ENCODE measurements at places on chromosomes 16 and 17. TPM values are rescaled to one million over a fixed set of nuclear protein-coding genes. Genes with fewer than 3 reads are reported as not detected.
A peak's percentile ranks its signal among the peaks of the same experiment; 100 is the strongest.

DNA sequence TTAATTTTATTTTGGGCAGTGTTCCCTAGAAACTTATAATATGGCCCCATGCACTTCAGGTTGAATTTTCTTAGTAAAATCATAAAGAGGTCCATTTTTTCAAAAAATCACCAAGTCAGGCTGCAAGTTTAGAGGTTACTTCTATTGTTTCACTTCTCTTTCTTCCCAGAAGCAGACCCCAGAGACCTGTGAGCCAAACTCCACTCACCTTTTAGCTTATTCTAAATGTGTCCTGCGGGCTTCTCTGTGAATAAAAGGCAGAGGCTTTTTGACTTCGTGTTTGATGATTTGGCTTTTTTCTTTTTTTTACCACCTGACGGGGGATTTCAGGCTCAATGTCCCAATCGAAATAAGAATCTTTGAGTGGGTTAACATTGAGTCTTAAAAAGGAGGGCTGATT lies 7.4 kb downstream of the PRKCB start:
- peaks cover 46% of the 10 kb centered on the region for H3K36me3 ChIP-seq
- DNase-seq: no peak
- peak overlapping the region; percentile 90 for H3K27ac ChIP-seq

GRCh38 chr16:53985861-53986260 lies 281.9 kb downstream of the FTO start:
- no peak overlapping the region for H3K27ac ChIP-seq
- DNase-seq: no peak
- H3K36me3 ChIP-seq: no peaks in the 10 kb centered on the region
- no peak overlapping the region for H3K4me3 ChIP-seq
- no peaks in the 10 kb centered on the region for H3K4me1 ChIP-seq

The CAVIN1 gene
- 1.3 TPM for total RNA-seq

The HSPB9 gene
- not detected for total RNA-seq

The NTN1 gene
- total RNA-seq: not detected

DNA sequence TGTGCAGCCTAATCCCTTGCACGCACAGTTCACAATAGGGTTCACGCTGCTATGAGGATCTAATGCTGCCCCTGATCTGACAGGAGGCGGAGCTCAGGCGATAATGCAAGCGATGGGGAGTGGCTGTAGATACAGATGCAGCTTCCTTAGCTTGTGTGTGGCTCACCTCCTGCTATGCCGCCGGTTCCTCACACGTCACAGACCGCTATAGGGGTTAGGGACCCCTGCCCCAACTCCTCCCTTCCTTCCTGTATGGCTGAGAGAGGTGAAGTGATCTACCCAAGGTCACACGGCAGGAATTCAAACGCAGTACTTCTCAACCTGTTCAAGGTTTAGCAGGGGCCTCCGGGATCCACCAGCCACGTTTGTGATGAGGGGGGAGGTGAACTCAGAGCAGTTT lies 13.4 kb upstream of the PLLP start:
- no peak overlapping the region for H3K4me3 ChIP-seq
- no peaks in the 10 kb centered on the region for H3K36me3 ChIP-seq
- peak overlapping the region; percentile 90 for H3K27ac ChIP-seq
- H3K27me3 ChIP-seq: no peaks in the 10 kb centered on the region

DNA sequence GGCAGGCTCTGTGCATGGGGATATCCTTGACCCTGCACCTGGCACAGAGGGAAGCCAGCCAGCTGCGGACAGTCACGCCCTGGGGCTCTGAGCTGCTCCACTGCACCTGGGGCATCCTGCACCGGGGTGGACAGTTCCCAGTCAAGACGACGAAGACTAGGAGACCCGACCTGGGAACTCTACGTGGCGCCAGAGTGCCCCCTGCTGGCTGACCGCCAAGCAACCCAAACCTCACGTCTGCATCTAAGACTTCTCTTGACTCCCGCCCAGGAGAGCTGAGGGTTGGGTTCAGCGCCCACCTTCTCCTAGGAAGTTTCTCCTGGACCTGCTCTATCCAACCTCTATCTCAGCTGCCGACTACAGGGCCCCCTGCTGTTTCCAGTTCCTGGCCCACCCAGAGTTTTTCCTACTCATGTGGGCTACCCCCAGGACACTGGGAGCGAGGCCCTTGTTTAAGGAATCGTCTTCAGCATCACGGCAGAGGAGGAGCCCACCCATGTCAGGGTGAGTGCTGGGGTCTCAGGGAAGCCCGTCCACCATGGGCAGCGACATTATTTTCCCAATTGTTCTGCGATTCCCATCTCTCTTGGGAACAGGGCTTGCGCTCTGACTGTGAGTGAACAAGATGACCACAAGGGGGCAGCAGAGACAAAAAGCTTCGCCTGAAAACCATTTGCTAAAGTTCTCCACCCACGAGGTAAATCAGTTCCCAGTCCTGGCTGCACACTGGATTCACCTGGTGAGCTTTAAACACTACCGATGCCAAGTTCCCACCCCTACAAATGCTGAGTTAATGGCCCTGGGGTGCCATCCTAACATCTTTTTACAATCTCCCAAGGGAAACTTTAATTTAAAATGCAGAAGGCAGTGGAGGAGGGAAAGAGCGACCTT lies 29.3 kb downstream of the TLE7 start:
- H3K4me1 ChIP-seq: peaks cover 11% of the 10 kb centered on the region
- no peak overlapping the region for H3K27ac ChIP-seq
- no peaks in the 10 kb centered on the region for H3K36me3 ChIP-seq

The TAT gene
- total RNA-seq: not detected

- no peaks in the 10 kb centered on the region for H3K4me1 ChIP-seq
- H3K36me3 ChIP-seq: peaks cover 1% of the 10 kb centered on the region
- no peak for DNase-seq
Measured at GRCh38 chr16:73669535-73670274, 621.8 kb upstream of the ZFHX3 start.

- no peaks in the 10 kb centered on the region for H3K4me1 ChIP-seq
- H3K27me3 ChIP-seq: peaks cover 5% of the 10 kb centered on the region
- no peak overlapping the region for H3K27ac ChIP-seq
- no peak for DNase-seq
- H3K4me3 ChIP-seq: no peak overlapping the region
Measured at GRCh38 chr16:86145669-86146068, 246.7 kb downstream of the IRF8 start.

GRCh38 chr17:33929181-33929724 lies 325.8 kb upstream of the CCL2 start:
- H3K27me3 ChIP-seq: no peaks in the 10 kb centered on the region
- H3K36me3 ChIP-seq: no peaks in the 10 kb centered on the region
- H3K4me1 ChIP-seq: no peaks in the 10 kb centered on the region
- H3K4me3 ChIP-seq: no peak overlapping the region
- no peak overlapping the region for H3K27ac ChIP-seq

The C16orf46 gene
- not detected for total RNA-seq

The EPOP gene
- 10.4 TPM for total RNA-seq

- no peak for DNase-seq
- no peak overlapping the region for H3K4me3 ChIP-seq
Measured at GRCh38 chr17:32944248-32945020, 16.5 kb downstream of the TMEM98 start.

The KRT15 gene
- not detected for total RNA-seq

GRCh38 chr17:6108382-6108781 lies 38.2 kb downstream of the WSCD1 start:
- no peak overlapping the region for H3K4me3 ChIP-seq
- no peaks in the 10 kb centered on the region for H3K36me3 ChIP-seq
- H3K27me3 ChIP-seq: peaks cover 10% of the 10 kb centered on the region
- peaks cover 5% of the 10 kb centered on the region for H3K4me1 ChIP-seq
- no peak for DNase-seq
- no peak overlapping the region for H3K27ac ChIP-seq

The NEK8 gene
- 3.6 TPM for total RNA-seq

DNA sequence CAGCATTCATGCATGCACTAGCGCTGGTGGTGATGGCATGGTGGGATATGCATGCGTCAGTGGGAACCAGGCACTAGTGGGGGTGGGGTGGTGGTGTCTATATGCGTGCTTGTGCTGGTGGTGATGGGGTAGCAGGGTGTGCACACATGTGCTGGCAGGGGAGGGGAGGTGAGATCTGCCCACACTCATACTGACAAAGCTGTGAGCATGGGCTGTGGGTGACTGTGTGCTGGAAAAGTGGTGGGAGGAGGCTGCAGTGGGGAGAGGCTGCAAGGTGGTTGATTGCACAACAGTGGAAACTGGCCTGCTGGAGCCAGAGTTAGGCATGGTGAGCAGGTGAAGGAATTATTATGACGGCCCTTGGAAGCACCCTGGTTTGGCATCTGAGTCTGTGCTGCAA lies 31.3 kb upstream of the TEKT1 start:
- H3K36me3 ChIP-seq: peaks cover 10% of the 10 kb centered on the region
- DNase-seq: no peak

The IL34 gene
- not detected for total RNA-seq

The CMTM2 gene
- 1.6 TPM for total RNA-seq

The KRTAP16-1 gene
- not detected for total RNA-seq

DNA sequence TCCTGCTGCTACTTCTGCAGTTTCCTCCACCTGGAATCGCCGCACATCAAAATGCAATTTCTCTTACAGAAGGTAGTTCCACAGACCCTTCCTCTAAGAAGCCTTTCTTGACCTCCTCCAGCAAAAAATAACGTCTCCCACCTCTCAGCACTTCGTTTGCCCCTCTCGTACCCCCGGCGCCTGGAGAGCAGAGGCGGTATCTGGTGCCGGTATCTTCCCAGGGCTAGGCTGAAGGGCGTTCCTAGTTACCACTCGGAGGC lies 482 bp downstream of the DCTPP1 start:
- peaks cover 33% of the 10 kb centered on the region for H3K4me1 ChIP-seq
- H3K27me3 ChIP-seq: no peaks in the 10 kb centered on the region
- no peak for DNase-seq

DNA sequence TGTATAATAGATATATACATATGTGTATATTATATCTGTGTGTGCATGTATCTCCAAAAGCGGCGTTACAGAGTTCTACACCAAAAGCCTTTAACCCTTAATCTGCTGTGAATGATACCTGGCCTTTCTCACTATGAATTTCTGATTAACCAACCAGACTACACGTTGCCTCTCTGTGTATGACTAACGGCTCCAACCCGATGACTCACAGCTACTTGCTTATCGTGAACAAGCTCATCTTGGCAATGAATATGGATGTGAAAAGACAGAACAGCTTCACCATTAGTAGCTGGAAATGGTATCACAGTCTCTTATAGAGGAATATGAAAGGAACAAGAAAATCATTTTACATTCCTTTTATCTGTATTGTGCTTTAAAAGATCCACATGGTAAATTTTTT lies 23.8 kb upstream of the ARHGAP44 start:
- no peaks in the 10 kb centered on the region for H3K4me1 ChIP-seq
- no peaks in the 10 kb centered on the region for H3K36me3 ChIP-seq
- H3K27ac ChIP-seq: no peak overlapping the region
- DNase-seq: no peak
- H3K4me3 ChIP-seq: no peak overlapping the region

DNA sequence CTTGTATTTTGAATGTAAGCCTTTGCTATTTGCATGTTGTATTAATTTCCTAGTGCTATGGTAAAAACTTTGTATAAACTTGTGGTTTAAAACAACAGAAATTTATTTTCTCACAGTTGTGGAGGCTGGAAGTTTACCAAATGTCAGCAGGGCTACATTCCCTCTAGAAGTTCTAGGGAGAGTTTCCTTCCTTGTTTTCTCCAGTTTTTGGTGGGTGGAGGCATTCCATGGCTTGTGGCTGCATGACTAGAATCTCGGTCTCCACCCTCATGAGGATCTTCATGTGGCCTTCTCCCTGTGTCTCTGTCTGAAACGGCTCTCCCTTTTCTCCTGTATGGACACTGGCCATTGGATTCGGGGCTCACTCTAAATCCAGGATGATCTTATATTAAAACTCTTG lies 482.2 kb upstream of the GOT2 start:
- no peak for DNase-seq
- no peak overlapping the region for H3K27ac ChIP-seq
- no peaks in the 10 kb centered on the region for H3K36me3 ChIP-seq
- H3K4me3 ChIP-seq: no peak overlapping the region
- no peaks in the 10 kb centered on the region for H3K4me1 ChIP-seq

DNA sequence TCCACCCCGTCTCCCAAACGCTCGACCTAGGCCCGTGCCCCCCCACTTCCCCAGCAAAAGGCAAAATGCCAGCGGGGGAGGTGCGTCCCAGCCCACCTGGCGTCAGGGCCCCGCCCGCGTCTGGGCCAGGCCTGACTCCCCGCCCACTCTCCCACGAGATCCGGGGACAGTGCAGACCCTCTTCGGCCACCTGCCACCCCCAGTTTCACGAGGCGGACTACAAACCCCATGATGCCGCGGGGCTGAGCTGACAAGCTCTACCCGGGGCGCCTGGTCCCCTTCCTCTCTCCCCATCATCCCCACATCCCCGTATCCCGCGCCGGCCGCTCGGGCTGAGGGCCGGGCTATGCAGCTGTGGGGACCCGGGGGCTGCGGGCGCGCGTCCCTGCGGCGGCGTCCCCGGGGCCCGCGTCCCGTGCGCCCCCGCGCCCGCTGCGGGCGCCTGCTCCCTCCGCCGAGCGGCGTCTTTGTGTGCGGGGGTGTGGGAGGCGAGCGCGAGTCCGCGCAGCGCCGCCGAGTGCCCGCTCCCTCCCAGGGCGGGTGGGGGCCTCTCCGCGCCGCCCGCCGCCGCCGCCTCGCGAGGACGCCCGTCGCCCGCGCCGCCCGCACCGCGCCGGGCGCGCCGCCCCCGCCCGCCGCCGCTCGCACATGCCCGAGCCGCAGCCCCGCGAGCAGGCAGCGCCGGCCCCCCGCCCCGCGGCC lies at the start of gene ANKRD13B:
Gene ANKRD13B (plus strand): TSS at position 283 of the 702 bp plus-strand sequence. CDS start 490 bp downstream, outside the sequence.
- peak within 1 kb of the TSS; percentile 82 for H3K27ac ChIP-seq
- peak; percentile 63 for DNase-seq
- peaks cover 46% of the 10 kb centered on the region for H3K4me1 ChIP-seq
- H3K4me3 ChIP-seq: peak within 1 kb of the TSS; percentile 65
- H3K27me3 ChIP-seq: no peaks in the 10 kb centered on the region

The SYT17 gene
- not detected for total RNA-seq

- no peak for DNase-seq
- H3K27me3 ChIP-seq: no peaks in the 10 kb centered on the region
- peaks cover 1% of the 10 kb centered on the region for H3K36me3 ChIP-seq
- H3K4me1 ChIP-seq: peaks cover 3% of the 10 kb centered on the region
Measured at GRCh38 chr17:75494326-75494877, 20.9 kb downstream of the CASKIN2 start.

The PRSS33 gene
- total RNA-seq: not detected

The OVCA2 gene
- total RNA-seq: 42.2 TPM

DNA sequence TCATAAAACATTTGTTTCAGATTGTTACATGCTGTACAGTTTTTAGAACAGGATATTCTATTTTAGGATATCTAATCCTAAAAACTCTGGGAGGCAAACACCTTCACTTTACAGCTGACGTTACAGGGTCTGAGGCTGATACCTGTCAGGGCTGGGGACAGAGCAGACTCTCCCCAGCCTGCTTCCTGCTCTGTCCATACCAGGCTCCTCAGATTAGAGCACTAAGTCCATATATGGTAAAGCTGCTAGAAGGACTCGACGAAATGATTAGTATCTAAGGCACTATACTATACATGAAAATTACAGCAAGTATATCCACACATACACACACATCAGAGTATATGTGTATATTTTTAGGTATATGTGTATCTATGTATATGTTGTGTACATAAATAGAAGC lies 125.2 kb downstream of the ZFHX3 start:
- DNase-seq: no peak
- no peak overlapping the region for H3K4me3 ChIP-seq
- peaks cover 9% of the 10 kb centered on the region for H3K36me3 ChIP-seq
